ENCODE measurements at places on chromosomes 11 and 22.

DNA sequence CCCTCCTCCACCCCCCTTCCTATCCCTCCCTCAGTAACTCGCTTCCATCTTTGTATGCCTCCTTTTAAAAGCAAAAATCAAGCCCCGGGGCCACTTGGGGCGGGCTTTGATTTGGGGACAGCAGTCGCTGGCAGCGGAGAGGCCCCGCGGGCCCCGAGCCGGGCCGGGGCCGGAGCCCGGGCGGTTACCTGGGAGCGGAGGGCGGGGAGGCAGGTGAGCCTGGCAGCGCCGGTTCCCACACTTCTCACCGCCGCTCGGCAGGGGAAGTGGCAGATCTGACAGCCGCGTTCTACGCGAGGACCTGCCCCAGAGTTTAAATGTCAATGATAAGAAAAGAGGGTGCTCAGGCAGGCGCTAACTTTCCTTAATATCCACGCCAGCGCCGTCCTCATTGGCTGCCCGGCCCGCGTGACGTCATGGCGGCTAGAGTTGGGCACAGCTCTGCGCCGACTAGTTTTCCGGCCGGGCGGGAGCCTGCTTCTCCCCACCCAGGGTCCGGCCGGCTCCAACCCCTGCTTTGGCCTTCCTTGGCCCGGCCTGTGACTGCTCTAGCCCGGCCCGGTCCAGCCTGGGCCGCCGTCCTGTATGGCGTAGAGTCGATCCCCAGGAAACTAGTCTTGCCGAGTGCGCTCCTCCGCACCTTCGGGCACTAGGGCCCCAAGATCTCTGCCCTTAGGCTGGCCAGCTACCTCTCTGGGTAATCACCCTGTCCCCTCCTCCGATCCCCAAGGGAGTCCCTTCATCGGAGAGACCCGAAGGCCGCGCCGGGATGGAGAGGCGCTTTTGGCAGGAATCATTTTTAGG, 6.7 kb upstream of the PAX6 start:
- DNase-seq = no peak

- no peak for DNase-seq
Measured at GRCh38 chr11:34977089-34977912, 60.9 kb downstream of the PDHX start.

DNA sequence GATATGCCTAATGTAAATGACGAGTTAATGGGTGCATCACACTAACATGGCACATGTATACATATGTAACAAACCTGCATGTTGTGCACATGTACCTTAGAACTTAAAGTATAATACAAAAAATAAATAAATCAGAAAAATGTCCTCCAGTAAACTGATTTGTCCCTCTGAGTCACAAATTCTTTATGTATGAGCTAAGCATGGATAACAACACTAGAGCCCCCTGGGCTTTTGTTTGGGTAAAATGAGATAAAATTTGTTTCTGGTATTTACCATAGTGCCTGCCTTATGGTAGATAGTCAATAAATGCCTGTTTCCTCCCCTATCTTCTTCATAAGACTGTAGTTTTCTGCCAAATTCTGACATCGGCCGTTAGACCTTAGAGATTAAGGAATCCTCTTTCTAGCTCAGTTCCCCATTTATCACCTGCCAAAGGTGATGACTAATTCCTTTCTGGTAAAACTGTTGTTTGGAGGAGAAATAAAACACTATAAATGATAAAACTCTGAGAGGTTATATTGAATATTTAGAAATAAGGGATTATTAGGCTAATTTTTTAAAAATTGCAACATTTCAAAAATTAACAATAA, 43.6 kb upstream of the LUZP2 start:
- no peak for DNase-seq

GRCh38 chr11:75349521-75350116, 1.8 kb downstream of the ARRB1 start:
- DNase-seq = no peak

DNA sequence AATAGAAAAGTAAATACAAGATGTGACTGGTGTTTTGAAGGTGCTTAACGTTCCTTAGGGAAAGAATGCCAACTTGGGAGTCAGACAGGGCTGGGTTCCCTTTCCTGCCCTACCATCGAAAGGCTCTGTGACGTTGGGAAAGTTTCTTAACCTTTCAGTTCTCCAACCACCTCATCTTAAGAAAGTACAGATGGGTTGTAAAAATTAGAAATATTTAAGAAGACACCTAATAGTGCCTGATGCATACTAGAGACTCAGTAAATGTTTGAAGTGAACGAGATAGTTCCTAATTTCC, 1.1 kb downstream of the GTPBP1 start:
- no peak for DNase-seq

- peak; percentile 37 for DNase-seq
Measured at GRCh38 chr11:75768112-75768908, at the start of gene DGAT2. TSS of gene DGAT2 (plus strand) at chr11:75768778. CDS start at chr11:75768992, 214 bp downstream.

- DNase-seq = no peak
Measured at GRCh38 chr11:6657346-6657745, 1.7 kb upstream of the DCHS1 start.

DNA sequence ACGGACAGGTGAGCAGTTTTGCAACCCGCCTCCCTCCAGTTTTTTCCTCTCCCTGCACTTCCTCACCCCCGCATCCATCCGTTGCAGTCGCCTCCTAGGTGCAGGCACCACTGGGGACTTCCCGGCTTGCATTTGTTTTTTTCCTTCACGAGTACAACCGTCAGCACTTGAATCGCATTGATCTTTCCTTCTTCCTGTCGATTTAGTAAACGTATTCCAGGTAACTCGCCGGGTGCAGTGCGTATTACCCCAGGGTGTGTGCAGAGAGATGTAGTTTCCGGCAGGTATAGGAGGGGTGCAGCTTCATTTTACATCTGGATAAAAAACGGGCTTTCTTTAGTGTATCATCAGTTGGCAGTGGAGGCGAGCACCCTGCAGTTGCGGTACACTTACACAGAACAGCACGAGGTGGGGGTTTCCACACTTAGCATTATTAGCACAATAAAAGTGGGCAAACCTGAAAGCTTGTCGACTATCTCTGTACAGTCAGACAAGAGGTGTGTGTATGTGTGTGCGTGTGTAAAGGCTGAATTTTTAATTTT, at the start of gene SORL1-AS1:
SORL1-AS1 (minus strand) TSS at position 359 of the 542 bp plus-strand sequence.
- no peak for DNase-seq

DNA sequence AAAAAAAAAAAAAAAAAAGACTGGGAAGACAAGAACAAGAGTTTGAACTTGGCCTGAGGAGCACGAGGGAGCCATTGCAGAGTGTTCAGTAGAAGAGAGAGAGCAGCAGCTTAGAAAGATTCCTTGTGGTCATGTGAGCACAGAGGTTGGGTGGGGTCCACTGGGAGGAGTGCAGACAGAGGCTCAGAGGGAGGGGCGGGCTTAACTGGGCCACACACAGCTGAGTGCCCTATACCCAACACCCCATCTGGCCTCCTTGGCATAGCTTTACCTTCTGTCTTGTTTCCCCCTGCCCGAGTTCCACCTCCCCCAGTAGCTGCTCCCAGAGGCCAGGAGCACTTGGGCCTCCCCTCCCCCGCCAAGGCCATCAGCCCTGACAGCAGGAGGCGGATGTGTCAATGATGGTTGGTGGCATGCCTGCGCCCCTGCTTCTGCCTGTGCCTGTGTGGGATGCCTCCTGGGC, 12.1 kb downstream of the C11orf86 start:
- DNase-seq = no peak

GRCh38 chr11:1153951-1154493, 3.7 kb upstream of the MUC5AC start:
- DNase-seq = no peak

DNA sequence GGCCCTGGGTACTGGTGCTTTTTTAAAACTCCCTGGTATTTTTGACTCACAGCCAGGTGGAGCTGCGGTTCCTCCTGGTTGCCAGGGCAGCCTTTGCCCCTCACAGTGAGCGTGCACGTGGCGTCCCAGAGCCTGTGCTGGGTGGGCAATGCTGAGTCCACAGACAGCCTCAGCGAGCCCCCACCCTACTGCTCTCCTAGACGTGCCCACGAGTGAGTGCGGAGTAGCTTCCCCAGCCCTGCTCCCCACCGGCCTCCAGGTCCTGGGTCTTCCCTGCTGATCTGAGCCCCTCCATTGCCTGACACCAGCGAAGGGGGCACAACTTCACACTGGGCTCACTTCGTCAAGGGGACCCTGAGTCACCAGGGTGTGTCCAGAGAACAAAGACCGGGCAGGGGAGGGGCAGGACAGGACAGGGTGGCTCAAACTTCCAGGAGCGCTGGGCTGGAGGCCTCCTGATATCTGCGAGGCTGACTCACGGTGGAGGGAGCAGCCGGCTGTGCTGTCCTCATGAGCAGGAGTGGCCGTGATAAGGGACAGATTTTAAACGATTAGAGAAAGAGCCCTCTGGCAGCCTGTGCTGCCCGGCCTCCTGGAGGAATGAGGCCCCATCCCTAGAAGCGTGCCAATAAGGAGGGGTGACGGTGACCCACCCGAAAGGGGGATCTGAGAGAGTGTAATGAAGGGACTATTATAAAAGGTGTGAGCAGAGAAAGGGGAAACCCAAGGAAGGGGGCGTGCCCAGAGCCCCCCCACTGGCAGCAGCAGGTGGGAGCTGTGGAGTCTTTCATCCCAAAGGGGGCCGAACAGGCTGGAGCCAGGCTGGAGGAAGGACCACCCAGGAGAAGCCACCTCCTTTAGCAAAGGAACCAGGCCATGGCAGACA, 129.3 kb upstream of the FGF3 start:
- DNase-seq = no peak

DNA sequence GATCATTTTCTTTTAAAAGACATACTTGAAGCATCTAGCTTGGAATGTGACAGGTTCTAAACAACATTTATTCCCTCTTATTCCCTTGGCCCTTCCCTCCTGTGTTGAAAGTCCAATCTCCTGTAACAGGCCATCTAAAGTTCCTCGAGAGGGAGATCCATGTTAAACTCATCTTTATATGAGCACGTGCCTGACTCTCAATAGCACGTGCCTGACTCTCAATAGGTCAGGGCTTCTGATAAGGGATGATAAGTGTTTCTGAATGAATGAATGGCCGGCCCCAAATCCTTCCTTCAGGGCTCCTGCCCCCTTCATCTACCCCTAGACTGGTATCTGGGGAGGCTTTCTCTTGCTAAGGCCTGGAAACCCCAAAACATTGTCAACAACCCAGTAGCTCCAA, 27.2 kb downstream of the RPL27A start:
- DNase-seq = no peak

DNA sequence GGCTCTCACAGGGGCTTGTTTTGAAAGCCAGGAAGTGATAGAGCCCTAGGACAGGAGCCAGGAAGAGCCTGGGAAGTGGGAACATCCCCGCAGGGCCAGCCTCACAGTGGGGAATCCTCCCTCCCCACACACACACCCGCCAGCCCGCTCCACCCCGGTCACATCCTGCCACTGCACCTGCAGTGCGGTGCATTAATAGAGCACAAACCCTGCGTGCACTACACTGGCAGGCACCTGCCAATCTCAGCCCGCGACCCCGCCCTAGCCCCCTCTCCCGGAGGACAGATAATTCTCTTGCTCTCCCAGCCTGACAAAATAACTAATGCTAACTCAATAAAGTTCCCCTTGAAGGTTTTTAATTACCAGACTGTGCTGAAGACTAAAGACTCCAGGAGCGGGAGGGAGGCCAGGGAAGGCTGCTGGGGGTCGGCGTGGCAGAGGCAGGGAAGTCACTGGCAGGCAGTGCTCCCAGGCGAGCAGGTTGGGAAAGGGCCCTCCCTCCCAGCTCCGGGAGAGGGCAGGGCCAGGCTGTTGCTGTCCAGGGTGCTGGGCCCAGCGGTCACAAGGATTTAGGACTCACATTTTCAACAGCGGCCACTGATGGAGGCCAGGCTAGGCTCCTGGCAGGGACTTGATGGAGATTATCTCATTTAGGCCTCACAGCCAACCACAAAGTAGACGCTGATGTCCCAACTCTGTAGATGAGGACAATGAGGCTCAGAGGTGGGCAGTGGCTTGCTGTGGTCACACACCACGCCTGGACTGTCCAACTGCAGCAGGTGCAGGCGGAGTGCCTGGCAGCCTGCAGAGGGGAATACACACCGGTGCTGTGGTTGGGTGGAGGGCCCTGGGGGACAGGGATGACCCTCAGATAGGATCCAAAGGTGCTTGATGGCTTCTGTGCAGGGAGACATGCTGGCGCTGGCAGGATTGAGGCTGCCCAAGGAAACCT, 23.9 kb upstream of the TCF20 start:
- DNase-seq = no peak

DNA sequence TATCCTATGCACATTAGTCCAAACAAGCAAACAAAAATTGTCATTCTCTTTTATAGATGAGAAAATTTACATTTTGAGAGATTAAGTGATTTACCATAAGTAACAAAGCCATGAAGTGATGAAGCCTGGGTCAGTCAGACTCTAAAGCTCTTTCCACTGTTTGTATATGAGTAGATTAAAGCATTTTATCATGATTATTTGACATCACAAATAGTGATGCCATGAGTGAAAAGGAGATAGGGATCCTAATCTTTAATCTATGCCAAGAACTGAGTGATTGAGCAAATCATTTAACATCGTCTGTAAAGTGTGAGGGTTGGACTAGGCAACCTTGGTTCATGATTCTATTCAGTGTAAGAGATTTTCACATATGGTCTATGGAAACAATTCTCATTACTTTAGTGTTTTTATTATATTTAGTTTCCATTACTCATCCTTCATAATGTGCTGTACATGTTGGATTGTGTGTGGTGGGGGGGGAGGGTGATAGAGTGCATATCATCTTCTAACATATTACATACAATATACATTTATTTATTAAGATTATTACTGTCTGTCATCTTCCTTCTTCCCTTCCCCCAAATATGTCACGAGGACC, 50.7 kb downstream of the ARHGEF12 start:
- no peak for DNase-seq

DNA sequence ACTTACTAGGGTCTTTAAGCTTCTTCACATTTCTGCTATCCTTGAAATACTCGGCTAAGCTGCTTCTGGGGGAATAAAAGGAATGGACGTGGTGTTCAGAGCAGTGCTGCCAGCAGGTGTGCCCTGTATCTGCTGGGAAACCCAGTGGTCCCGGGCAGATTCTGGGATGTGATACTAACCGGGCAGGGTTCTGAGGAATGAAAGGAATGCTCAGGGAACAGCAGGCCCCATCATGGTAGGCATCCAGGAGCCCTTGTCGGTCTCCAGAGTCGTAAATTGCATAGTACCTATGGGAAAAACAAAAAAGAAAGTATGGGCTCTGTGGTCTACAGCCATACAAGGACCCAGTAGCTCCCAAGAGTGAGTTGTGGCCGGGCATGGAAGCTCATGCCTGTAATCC, 4.5 kb upstream of the TMEM223 start:
- no peak for DNase-seq

All from stimulated activated CD8-positive, alpha-beta memory T cell treated with anti-CD3 and anti-CD28 coated beads, Interleukin-7, amount 100 ng/mL, for 24 hours (primary cell).